Stimulated activated CD4-positive, alpha-beta T cell treated with anti-CD3 and anti-CD28 coated beads, TNF-alpha, amount 100 ng/mL, for 24 hours (primary cell): ENCODE measurements at places on chromosomes 16 and 17.

GRCh38 chr16:11639925-11640899 lies 28.0 kb upstream of the SNN start:
- no peak for DNase-seq

DNA sequence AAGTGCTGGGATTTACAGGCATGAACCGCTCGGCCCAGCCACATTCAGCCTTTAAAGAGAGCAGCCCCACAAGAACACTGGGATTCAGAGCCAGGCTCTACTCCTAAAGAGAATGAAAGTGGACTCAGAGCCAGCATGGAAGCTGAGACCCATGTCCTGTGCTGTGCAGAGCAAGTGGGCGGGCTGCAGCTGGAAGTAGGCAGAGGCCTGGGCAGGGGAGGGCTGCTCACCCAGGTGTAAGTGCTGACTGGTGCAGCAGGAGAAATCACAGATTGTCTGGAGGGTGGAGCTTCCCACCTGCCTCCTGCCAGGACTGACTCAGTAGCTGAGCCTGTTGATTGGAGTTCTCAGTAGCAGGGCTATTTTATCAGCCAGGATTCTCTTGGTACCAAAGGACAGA lies 178.7 kb downstream of the KATNIP start:
- DNase-seq = no peak

- DNase-seq = peak; percentile 64
Measured at GRCh38 chr16:25066747-25067631, 44.6 kb upstream of the LCMT1 start.

DNA sequence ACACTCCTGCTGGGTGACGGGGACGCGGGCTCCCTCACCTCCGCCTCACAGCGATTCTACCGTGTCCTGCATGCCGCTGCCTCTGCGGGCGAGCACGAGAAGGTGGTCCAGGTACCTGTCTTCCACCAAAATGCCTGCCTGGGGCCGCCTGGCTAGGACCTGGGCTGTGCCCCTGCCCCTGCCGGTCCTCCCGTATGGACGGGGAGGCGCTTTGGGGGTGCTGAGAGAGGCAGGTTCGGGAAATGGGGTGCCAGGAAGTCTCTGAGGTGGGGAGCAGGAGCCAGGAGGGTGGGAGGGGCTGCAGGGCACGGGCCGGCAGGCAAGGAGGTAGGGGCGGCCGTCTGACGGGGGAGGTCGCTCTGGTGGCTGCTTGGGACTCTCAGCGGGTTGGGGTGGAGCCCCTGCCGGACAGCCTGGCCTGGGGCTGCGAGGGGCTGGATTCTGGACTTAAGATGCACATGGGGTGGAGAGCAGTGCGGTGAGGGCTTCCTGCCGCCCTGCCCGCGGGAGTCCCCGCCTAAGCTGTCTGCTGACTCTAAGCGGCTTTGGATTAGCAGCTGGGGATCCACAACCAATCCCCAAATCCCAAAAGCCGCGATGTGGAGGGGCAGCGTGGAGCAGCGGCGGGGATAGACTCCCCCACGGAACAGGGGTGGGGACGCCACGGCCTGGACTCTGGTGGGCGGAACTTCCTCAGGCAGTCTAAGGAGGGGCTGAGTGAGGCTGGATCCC lies 5.8 kb downstream of the CHTF18 start:
- DNase-seq = no peak
